ENCODE measurements at places on chromosomes 7 and 10. TPM values are rescaled to one million over a fixed set of nuclear protein-coding genes. Genes with fewer than 3 reads are reported as not detected.

ZNF804B gene
- total RNA-seq: not detected

MUC12 gene
- total RNA-seq: not detected

PLXNA4 gene
- total RNA-seq: 5.5 TPM

CABCOCO1 gene
- total RNA-seq: not detected

ABCA13 gene
- 0.08 TPM for total RNA-seq
